GM13976 (cell line): ENCODE measurements at places on chromosomes 2 and 18.
A peak's percentile ranks its signal among the peaks of the same experiment; 100 is the strongest.

GRCh38 chr2:133633881-133634409 is 65.7 kb upstream of the NCKAP5 start:
- no peak for DNase-seq

DNA sequence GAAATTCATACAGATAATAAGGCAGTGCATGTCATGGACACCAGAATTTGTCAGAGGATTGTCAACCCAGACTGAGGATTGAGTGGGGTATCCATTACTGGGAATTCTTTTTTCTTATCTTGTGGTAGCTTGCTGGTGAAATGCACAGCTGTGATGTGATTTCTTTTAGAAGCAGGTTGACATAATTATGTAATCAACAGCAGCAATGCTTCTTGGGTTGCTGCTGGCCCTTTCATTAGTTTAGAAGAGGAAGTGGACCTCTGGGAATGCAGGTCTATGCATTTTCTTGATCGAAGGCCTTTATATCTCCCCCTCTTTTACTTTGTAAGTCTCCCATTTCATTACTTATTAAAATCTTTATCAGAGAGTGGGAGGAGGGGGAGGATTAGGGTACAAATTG is 319.9 kb downstream of the AGPS start:
- no peak for DNase-seq

- no peak for DNase-seq
Observed at GRCh38 chr2:113278742-113279139, at the start of gene PAX8. Gene PAX8, minus strand, starts transcription at chr2:113278921. Its CDS starts 527 bp downstream, at chr2:113278394.

DNA sequence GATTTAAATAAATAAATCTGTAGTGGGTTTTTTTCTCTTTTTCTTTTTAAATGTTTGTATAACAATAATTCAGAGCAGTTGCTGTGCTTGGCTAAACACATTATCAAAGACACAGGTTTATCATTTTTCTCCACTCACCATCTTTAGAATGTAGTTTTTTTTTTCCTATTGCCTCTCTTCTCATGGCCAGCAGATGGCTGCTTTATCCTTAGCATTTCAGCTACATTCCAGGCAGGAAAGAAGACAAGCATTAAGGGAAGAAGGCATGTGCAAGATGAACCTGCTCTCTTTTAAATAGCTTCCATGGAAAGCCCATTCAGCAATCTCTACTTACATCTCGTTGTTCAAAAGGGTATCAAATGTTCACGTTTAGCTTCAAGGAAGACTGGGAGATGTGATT is 42.6 kb downstream of the ARHGAP15 start:
- no peak for DNase-seq

DNA sequence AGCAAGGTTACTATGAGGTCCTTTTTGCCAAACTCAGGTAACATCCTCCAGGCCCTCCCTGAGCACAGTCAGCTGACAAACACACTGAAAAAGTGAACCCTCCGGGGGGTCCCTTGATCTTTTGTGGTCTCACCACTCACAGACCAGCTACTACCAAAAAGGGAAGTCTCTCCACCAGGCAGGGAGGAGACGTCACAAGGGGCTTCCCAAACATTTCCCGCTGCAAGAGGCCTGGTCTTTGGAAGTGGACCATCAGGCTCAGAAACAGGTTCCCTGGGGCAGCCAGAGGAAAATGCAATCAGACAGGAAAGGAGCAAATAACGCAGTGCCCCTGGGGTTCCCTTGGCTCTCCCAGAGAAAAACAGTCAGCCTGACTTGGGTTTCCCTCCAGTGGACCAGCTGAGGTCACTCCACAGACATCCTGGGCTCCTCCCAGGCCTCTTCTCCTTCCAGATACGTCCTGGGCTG is 38.7 kb upstream of the POMC start:
- DNase-seq: peak; percentile 47

DNA sequence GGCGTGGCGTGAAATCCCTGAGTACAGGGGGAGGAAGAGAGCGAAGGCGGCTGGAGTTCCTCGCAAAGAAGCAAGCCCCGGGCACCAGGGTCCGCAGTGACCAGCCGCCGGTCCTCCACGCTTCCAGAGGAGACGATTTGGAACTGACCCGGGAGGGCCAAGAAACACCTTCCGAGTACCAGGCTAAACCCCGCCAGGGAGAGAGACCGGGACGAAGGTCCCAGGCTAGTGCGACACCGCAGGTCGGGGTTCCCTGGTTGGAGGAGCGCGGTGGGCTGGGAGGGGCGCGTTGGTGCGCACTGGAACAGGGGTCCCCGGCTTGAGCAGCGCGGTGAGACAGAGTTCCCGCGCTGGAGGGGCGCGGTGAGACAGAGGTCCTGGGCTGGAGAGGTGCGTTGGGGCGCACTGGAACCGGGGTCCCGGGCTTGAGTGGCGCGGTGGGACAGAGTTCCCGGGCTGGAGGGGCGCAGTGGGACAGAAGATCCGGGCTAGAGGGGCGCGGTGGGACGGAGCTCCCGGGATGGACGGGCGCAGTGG is 901 bp downstream of the WDFY1 start:
- peak; percentile 57 for DNase-seq

GRCh38 chr2:126798276-126799140 is 100.2 kb upstream of the TEX51 start:
- no peak for DNase-seq

GRCh38 chr2:17538022-17538843 is 2.3 kb upstream of the VSNL1 start:
- peak; percentile 15 for DNase-seq

GRCh38 chr18:42758852-42759251 is 356.6 kb downstream of the RIT2 start:
- no peak for DNase-seq

- DNase-seq: no peak
Observed at GRCh38 chr18:25055076-25055475, 296.9 kb downstream of the ZNF521 start.

DNA sequence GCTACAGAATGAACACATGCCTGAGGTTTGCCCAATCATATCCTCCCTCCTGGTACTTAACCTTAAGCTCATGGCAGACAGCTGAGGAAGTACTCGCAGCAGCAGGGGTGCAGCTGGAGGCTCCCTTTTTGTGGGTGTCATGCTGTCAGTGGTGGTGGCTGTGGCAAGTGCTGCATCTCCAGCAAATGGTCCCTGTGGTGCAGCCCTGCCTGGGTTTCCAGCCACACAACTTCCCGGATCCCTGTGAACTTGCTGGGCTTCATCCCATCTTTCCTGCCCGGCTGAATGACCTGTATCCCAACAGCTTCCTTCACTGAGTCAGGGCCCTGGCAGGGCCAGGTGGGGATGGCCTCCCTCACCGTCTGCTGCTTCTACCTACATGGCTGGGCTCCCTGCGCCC is 5.0 kb downstream of the TMEM185B start:
- no peak for DNase-seq

DNA sequence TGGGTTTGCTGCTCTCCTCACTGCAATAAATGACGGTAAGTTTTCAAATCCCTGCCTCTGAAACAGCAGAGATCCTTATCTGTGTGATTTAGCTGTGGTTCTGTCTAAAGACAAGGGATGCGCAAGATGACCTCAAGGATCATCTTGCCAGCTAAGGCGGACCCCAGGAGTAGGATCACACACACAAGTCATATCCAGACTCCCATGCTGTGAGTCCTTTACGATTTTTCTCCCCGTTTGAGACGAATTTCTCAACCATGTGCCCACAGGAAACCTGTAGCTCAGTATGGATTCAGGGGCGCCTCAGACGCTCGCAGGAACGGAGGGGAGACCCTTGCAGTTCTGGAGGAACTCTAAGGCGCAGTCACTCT is 11.1 kb upstream of the DCTN1 start:
- no peak for DNase-seq

- DNase-seq: no peak
Observed at GRCh38 chr2:176565641-176566323, 296.5 kb downstream of the MTX2 start.

GRCh38 chr2:237920673-237921072 is 46.1 kb upstream of the UBE2F start:
- no peak for DNase-seq

DNA sequence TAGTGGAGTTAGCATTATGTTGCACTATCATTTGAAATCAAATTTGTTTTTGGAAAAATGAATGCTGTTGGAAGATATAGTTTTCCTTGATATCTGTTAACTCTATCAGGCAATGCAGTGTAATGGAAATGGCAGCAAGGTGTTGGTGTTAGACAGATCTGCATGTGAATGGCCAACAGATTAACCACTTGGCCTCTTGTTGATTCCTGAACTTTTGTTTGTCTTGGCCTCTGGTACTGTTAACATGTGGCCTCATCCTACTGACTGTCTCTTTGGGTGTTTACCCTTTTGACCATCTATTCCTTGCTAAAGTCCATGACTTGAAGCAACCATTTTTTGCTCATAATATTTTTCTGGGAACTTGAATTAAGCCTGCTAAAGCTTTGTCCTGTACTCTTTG is 110.2 kb upstream of the CDH2 start:
- no peak for DNase-seq

DNA sequence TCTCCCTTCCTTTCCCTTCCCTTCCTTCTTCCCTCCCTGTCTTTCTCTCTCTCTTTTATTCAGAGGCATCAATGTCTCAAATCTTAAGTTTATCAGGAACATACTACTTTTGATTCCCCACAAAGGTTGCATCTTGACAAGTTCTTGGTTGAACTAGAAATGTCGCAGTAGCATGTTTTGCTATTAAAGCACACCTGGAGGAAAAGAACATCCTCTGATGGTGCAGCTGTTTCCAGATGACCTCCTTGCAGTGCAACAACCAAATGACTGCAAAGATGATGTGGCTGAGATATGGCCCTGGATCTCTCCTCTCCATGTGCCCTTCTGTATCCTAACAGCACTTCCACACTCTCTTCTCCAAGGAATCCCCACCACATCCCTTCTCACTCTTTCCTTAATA is 127.2 kb downstream of the SLC8A1 start:
- no peak for DNase-seq

DNA sequence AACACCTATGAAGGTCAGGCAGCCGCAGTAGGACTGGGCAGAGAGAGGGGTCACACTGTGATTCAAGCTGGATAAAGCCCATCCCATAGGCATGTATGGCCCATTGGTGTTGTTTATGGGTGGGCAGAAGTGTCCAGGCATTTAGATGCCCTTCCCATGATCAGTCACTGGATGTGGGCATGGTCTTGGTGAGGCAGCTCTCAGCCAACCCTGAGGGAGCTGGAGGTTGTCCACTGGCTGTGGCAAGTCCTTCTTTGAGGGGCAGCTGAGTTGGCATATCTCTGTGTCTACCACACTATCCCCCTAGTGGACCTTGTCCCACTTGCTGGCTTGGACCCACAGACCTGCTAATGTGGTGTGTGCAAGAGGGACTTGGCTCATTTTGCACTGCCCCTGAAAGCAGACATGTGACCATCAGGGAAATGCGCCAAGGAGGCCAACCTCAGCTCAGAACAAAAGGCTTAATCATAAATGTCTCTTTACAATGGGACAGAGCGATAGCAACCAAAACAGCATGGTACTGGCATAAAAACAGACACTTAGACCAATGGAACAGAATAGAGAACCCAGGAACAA is 82.0 kb downstream of the TMEM17 start:
- DNase-seq: no peak

GRCh38 chr2:65017335-65017734 is 28.1 kb downstream of the SLC1A4 start:
- DNase-seq: peak; percentile 46

GRCh38 chr18:79384834-79385233 is 10.9 kb upstream of the NFATC1 start:
- no peak for DNase-seq

DNA sequence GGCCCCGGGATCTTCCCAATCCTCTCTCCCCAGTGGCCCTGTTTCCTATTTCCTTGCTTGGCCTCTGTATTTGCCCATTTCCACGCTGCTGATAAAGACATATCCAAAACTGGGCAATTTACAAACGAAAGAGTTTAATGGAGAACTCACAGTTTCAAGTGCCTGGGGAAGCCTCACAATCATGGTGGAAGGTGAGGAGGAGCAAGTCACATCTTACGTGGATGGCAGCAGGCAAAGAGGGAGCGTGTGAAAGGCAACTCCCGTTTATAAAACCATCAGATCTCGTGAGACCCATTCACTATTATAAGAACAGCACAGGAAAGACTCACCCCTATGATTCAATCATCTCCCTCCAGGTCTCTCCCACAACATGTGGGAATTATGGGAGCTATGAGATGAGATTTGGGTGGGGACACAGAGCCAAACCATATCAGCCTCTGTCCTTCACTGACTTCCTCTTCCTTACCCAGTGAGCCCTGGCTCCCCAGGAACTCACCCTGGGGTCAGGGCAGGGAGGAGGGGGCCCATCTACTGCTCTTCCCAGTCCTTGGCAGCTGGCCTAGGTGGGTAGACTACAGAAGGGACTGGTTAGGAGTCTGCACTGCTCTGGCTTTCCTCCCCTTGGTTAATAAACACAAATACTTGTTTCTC is 105.8 kb upstream of the MYCN start:
- no peak for DNase-seq

DNA sequence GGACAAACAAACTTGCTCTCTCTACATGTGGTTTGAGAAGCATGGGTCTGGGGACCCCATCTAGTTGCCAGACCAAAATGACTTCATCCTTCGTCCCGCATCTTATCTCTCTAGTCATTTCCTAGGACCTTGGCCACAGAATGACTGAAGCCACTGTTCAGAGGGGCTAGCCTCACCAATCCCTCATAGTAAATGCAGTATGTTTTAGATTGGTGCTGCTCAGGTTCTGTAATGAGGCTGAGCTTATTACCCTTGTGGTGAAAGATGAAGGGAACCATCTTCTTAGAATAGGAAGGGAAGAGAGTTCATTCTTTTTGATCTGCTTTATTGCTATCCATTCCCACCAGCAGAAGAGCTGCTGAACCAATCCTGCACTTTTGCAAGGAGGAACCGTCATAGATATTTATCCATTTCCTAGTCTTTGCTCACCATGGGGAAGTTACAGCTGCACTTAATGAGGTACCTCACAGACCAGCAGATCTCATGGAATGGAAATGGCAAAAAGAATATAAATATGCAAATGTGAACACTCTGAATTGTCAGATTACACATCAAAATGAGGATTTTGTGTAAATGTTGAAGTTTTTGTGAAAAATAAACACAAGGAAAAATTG is 436.7 kb downstream of the LPIN1 start:
- DNase-seq: no peak

GRCh38 chr2:135095591-135095990 is 43.5 kb downstream of the RAB3GAP1 start:
- DNase-seq: no peak

- DNase-seq: no peak
Observed at GRCh38 chr2:58914733-58915505, 673.8 kb upstream of the FANCL start.
